ENCODE measurements at places on chromosomes 16 and 17.

- DNase-seq: no peak
These were observed 2.3 kb downstream of the CCL1 start for GRCh38 chr17:34360601-34361270.

GRCh38 chr17:65074778-65075250 lies 18.3 kb upstream of the GNA13 start:
- no peak for DNase-seq

- DNase-seq: no peak
These were observed 750.7 kb downstream of the KCNJ18 start for GRCh38 chr17:22443061-22443460.

GRCh38 chr16:48113471-48113870 lies 42.3 kb downstream of the ABCC12 start:
- DNase-seq: no peak

Measured in GM10248 (cell line).